Left kidney (tissue), 8 donors: ENCODE measurements at places on chromosomes 12 and 14. TPM values are rescaled to one million over a fixed set of nuclear protein-coding genes. Genes with fewer than 3 reads are reported as not detected.

The PLEKHD1 gene
- 5.4 TPM for polyA plus RNA-seq

The RNU4-1 gene
- not detected for polyA plus RNA-seq

The ADAM21 gene
- 0.93 TPM for polyA plus RNA-seq

The OTOGL gene
- polyA plus RNA-seq: 0.95 TPM

The RNF41 gene
- polyA plus RNA-seq: 45.4 TPM

The TDG gene
- 66.4 TPM for polyA plus RNA-seq

The HOXC4 gene
- polyA plus RNA-seq: 55.5 TPM

The KRT80 gene
- polyA plus RNA-seq: 0.80 TPM

The DCD gene
- not detected for polyA plus RNA-seq

GRCh38 chr12:2460051-2460670 is 334.6 kb upstream of the FKBP4 start:
- no peak for DNase-seq

- no peak for DNase-seq
Measured at GRCh38 chr12:131442337-131442918, 268.5 kb upstream of the SFSWAP start.

GRCh38 chr12:13811061-13811460 is 170.3 kb downstream of the GRIN2B start:
- DNase-seq: no peak

GRCh38 chr12:101823039-101823438 is 7.7 kb downstream of the GNPTAB start:
- no peak for DNase-seq

- DNase-seq: no peak
Measured at GRCh38 chr12:30843211-30843610, 83.3 kb upstream of the TSPAN11 start.

DNA sequence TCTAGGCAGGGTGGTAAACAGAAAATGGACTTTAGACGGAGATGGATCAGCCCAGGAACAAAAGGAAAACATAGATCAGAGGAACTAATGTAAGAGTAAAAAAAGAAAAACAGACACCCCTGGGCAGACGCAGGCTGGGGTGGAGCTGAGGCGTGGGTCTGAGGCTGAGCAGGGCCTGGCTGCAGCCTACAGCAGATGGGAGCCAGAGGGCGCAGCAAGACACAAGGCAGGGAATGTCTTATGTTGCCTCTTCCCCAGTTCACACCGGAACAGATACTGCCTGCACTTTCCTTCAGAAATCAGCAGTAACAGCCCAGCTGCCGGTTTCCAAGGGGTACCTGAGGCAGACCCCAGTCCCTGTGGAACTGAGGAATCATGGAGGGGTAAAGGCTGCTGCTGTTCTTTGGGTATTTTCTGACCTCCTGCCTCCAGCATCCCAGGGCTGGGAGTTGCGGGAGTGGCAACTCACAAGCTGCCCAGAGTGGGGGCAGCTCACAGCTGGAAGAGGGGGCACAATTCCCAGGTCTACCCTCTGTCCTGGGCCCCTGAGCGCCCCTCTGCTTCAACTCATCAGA is 9.8 kb downstream of the ZNF605 start:
- DNase-seq: no peak

DNA sequence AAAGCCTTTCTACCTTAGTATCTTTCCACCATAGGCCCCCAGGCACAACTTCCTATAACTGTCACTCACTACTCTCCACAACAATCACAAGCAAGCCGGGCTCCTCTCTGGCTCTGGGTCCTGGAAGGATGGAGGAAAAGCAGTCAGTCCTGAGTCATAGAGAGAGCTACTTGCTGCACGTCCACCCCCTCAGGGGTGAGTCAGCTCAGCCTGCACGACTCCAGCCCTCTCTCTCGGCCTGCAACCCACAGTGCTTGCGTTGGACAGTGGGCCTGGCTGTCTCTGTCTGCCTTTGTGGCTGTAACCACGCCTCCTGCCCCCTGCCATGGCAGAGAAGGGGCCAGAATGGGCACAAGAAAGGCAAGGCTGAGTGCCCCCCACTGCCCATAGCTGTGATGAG is 154.1 kb upstream of the FKBP4 start:
- no peak for DNase-seq

- DNase-seq: no peak
Measured at GRCh38 chr14:101186992-101187815, 283.7 kb upstream of the RTL1 start.

DNA sequence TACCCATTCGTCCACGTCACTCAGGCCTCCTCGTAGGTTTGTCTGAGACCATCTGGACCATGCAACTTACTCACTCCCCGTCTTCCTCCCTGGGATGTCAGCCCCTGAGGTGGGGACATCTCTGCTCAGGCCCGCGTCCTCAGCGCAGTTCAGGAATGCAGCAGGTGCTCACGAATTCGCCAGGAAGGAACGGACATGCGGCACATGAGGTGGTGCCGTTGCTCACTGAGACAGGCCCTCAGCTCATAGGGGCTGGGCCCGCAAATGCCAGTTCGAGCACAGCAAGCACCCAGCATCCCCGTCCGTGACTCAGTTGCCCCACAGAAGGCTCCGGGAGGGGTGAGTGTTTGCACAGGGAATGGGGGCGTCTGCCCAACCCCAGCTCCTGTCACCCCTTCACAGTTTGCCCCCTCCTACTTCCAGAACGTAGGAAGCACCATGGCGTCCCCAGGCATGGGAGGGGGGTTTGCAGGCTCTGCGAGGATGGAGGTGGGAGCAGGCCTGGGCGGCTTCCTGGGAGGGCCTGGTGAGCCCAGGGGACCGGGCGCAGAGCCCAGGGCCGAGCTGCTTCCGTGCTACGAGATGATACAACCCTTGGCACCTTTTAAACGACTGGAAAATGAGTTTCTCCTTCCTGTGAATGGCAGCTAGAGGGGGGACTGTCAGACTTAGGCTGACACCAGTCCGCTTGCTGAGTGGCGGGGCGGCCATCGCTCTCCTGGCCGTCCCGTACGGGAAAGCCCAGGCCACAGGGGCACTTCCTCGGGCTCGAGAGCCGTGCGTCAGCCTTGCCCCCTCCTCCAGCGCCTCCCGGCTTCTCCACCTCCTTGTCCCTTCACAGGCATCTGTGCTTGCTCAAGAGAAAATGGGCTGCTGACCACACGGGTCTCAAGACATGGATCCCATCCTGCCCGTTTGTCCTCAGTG is 6.9 kb downstream of the GALNT9 start:
- no peak for DNase-seq

- DNase-seq: no peak
Measured at GRCh38 chr14:53545217-53545616, 392.1 kb upstream of the DDHD1 start.

GRCh38 chr12:18422871-18423270 is 161.6 kb downstream of the PIK3C2G start:
- DNase-seq: no peak

GRCh38 chr14:49975276-49975675 is 82.4 kb downstream of the ARF6 start:
- no peak for DNase-seq

DNA sequence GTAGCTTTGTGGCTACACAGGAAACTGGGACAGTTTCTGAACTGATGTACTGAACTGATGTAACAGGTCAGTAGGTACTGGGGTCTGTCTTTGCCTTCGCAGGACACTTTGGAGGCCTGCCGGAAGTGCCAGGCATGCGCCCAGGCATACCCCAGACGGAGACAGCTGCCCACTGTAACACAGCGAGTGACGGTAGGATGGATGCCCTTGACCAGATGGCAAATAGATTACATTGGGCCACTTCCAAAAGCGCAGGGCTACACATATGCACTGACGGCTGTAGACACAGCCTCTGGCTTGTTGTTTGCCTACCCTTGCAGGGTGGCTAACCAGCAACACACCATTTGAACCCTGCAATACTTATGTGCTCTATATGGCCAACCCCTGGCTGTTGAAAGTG is 94.1 kb upstream of the TMPO start:
- no peak for DNase-seq

- no peak for DNase-seq
Measured at GRCh38 chr12:96466939-96467751, 22.2 kb upstream of the CFAP54 start.

DNA sequence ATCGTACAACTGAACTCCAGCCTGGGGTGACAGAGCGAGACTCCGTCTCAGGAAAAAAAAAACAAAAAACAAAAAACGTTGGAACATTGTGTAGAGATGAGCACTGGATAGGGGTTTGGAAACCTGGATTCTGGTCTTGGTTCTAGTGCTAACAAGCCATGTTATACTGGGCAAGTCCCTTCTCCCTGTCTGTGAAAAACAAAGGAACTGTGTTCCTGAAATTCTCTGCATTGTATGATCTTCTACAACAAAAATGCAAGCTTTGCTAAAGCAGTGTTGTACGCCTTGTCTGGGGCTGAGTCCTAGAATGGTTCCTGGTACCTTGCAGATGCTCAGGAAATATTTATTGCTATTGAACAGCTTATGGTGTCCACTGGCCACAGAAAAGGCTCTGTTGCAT is 13.4 kb downstream of the GPRC5D start:
- no peak for DNase-seq

DNA sequence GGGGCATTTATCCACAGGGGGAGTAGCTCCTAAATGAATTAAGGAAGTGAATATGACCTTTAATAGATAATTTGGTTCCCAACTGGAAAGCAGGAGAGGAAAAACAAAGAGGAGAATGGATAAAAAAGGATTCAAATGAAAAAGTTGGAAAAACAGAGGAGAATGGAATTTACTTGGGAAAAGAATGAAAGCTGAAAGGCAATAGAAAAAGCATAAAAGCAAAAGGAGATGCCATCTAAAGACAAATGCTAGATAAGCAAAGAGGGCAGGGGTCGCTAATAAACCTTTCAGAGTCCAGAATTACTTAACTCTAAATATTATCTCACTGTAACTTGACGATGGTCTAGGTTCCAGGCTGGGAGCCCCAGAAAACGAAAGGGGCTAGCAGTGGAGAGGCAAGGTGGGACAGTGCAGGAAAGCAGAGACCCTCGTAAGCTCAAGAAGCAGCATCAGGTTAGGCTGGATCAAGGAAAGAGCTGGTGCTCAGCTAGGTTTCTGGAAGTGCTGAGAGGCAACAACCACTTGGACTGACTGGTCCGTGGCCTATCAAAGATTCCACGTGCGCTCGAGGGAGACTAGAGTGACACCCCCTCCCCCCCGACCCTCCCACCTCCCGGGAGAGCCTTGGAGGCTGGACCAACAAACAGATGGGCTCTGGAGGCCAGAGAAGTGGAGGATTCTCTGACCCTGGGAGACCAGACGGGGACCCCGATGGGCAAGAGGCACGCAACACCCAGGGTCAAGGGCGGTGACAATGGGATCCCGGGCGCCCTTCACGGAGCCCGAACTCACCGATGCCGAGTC is 1.2 kb downstream of the SLC2A13 start:
- peak; percentile 6 for DNase-seq

GRCh38 chr12:64054079-64054520 is 168.0 kb downstream of the KICS2 start:
- DNase-seq: no peak

GRCh38 chr12:93090731-93091172 is 161.7 kb upstream of the EEA1 start:
- no peak for DNase-seq
